GM20000 (cell line): ENCODE measurements at places on chromosomes 6 and 20.

- no peak for DNase-seq
Measured at GRCh38 chr6:157148391-157149323, 174.7 kb downstream of the TMEM242 start.

GRCh38 chr20:11173916-11174315, 500.1 kb upstream of the JAG1 start:
- no peak for DNase-seq

- no peak for DNase-seq
Measured at GRCh38 chr20:43662943-43663655, 3.8 kb upstream of the MYBL2 start.

GRCh38 chr6:46790355-46790874, 2.8 kb upstream of the MEP1A start:
- no peak for DNase-seq

DNA sequence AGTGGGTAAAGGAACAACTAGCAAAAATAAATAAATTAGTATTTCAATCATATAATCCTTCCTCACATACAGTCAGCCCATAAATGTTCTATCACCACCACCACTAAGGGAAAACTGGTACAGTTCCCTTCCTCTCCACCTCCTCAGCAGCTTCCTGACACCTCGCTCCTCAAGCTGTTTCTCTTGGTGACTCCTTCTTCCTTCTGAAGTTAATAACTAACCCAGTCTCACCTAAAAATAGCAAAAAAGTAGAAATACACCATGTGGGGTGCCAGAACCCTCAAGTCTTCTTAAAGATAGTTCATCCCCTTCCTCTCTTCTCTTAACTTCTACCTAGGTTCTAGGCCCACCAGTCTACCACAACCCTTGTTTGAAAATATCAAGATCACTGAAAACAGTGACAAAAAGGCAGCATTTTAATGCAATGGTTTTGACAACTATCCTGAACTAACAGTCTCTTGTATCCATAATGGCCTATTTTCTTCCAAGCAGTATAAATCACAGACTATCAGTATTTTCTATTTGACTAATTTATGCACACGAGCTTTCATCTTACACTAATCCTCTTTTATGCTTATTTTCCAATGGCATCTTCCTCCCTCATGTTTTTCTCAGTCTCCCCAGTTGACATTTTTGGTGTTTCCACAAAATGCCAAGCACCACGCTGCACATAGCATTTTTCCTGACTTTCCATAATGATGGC, 85.5 kb downstream of the KHDC1L start:
- DNase-seq, result no peak

DNA sequence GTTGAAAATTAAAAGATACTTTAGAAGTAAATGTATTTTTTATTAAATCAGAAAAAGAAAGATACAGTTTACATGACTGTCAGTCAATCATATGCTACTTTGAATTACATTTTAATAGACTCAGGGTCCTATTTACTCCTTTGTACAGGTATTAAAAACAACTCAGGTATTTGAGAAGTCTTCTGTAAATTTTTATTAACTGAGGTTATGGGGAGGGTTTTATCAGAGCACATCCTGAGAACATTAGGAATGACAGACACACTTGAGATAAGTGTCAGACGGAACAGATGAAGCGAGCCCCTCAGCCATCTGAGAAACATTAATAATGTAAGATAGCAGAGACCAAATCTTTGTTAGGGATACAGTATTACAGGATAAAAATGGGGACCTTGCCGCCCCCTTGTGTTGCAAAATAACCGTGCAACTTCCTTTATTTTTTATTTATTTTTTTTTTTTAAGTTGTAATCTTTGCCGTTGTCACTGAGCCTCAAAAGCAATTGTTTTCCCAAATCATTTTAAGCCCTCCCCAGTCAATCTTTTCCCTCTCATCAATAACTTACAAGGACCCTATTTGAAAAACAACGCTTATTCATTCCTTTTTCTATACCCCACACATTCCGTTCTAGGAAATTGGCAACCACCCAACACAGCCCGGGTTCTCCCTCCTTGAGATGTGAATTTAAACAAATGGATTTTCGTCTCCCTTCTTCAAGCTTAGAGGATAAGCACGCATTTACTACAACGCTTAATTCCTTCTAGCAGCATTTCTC, 126.7 kb downstream of the BCAS1 start:
- DNase-seq, result peak; percentile 37

DNA sequence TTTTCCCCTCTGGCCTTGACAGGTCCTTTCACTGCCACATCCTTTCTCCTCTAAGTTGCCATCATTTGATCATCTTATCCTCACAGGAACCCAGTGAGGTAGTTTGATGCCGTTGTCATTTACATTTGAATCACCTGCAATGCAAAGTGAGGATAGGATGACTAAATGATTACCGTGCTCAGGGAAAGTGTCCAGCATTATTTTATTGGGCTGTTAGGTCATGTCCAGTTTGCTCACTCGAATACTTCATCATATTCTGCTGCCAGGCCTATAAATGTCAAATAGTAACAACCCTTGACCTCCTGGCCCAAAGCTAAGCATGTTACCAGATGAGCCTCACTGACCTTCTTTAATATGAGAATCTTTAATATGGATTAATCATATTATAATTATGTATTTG, 1068.7 kb upstream of the FLRT3 start:
- no peak for DNase-seq

GRCh38 chr6:7974565-7974937, 64.0 kb upstream of the TXNDC5 start:
- DNase-seq, result no peak

DNA sequence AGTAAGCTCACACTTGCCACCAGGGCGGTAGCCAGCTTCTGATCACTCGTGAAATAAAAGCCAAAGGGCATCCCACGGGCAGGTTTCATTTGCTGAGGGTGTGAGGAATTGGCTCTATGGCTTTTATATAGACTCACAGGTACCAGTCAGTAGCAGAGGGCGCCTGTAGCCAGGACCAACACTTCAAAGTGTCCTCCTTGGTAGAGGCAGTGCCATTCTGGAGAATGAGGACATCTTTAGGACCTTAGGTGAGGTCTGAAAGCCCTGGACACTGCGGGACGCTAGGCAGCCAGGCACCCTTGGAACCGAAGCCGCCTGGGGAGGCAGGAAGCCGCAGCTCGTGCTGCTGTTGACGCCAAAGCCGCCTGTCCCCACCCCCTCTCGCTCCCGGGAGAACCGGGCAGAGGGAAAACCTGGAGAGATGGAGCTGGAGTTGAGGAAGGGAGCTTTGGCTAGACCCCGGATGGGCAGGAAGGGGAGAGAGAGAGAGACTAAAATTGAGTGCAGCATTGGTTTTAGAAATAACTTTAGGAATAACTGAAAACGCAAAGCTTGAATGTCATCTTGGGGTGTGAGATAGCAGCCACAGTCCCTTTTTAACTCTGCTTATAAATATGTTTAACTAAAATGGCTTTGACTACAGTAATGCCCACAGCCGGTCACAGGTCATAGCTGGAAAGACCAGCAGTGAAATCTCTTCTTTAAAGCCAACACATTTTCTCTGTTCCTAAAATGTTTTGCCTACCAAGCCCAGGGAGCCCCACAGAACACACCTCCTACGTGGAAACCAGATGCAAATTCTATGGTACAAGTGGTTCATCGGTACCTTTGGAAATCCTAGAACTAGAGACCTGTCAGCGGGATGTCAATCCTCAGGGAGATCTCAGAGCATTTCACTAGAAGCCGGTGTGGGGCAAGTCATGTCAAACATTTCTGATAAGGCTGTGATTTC, 128.5 kb upstream of the CDYL start:
- no peak for DNase-seq

DNA sequence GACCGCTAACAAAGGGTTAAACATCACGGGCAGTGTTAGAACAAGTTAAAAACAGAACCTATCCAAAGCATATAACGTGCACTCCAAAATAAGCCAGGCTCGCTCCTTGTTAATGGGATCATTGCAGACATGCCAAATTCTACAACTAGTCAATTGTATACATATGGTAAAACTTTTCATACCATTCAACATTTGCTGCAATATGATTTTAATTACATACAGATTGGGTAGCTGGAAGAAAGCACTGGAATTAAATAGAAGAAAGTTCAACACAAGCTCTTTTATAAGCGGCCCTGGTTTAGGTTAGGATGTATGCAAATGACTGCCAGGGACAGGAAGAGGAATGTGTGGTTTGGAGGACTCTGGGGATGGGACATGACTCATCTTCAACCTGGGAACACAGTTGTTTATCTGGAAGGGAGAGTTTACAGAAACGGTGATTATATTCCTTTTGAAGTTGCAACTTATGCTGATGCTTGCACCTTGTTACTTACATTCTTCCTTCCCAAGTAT, 62.5 kb upstream of the TIAM2 start:
- DNase-seq, result no peak

GRCh38 chr6:94902974-94903628, 674.2 kb upstream of the MANEA start:
- DNase-seq, result no peak

GRCh38 chr20:46040902-46041535, 12.0 kb downstream of the SLC12A5 start:
- DNase-seq, result peak; percentile 67

- peak; percentile 32 for DNase-seq
Measured at GRCh38 chr6:82712826-82713225, 349.2 kb downstream of the TPBG start.

GRCh38 chr20:47775841-47776240, 9.4 kb downstream of the SULF2 start:
- DNase-seq, result no peak

GRCh38 chr20:35447082-35447789, 8.2 kb upstream of the CEP250 start:
- DNase-seq, result peak; percentile 82

DNA sequence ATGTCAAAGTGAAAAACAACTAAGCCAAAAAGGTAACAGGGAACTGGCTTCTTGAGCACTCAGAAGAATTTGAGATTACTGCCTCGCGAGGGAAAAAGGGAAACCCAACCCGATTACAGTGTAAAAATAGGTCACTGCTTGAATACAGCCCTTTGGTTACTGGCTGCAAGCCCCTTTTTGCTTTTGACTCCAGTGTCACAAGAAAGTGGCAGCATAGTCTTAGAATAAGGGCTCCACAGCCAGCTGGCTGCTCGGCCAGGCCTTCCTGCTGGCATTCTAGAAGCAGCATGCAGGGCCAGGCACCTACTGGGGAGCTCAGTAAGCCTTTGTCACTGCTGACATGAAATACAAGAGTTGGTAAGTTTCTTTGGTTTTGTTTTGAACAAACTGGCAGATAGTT, 83.0 kb downstream of the ZHX3 start:
- no peak for DNase-seq

DNA sequence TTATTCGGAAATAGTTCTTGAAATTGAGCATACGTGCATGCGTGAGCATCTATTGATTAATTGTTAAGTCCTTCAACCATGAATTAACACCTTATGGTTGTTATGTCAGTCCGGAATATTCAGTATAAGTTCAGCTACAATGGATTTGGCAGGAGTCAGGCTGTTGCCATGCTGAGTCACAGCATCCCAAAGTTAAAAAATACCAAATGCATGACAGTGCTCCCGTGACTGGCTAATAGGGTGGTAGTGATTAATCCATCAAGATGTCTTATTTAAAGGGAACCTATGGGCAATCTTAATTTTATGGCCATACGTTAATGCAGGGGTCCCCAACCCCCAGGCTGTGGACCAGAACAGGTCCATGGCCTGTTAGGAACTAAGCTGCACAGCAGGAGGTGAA, 10.5 kb downstream of the RAE1 start:
- no peak for DNase-seq

DNA sequence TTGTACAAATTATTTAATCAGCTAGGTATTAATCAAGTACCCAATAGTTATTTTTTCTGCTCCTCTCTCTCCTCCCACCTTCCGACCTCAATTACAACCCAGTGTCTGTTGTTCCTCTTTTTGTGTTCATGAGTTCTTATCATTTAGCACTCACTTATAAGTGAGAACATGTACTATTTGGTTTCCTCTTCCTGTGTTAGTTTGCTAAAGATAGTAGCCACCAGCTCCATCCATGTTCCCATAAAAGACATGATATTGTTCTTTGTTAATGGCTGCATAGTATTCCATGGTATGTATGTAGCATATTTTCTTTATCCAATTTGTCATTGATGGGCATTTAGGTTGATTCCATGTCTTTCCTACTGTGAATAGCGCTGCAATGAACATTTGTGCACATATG, 652.8 kb upstream of the CITED2 start:
- DNase-seq, result no peak

- DNase-seq, result no peak
Measured at GRCh38 chr20:18058661-18059467, 1.1 kb upstream of the OVOL2 start.

GRCh38 chr6:328136-328670, 35.9 kb downstream of the DUSP22 start:
- DNase-seq, result peak; percentile 81

GRCh38 chr20:63191400-63191799, 24.5 kb downstream of the YTHDF1 start:
- no peak for DNase-seq

GRCh38 chr6:71406865-71407860, 118.6 kb downstream of the OGFRL1 start:
- no peak for DNase-seq

GRCh38 chr20:42567409-42567808, 622.3 kb downstream of the PTPRT start:
- no peak for DNase-seq

DNA sequence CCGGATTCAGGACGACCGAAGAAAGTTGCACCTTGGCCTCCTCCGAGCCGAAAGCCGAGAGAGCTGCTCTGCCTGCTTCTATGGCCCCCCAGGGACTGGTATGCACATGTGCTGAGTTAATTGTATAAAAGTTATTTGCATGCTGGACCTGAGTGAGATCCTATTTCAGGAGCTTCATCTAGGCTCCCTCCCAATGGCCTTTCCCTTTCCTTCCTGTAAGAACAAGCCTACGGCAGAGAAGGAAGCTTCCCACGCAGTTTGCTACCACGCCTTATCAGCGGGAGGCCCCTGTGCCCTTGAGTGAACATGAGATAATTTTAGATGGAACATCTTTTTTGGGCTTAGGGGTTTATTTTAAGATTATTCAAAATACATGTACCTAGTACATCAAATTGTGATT, 65.9 kb downstream of the RIN2 start:
- no peak for DNase-seq

GRCh38 chr6:16244869-16245451, 6.6 kb downstream of the GMPR start:
- no peak for DNase-seq

GRCh38 chr6:32252331-32253009, 28.6 kb upstream of the NOTCH4 start:
- no peak for DNase-seq

GRCh38 chr6:119261944-119262284, 87.6 kb downstream of the MAN1A1 start:
- DNase-seq, result no peak

DNA sequence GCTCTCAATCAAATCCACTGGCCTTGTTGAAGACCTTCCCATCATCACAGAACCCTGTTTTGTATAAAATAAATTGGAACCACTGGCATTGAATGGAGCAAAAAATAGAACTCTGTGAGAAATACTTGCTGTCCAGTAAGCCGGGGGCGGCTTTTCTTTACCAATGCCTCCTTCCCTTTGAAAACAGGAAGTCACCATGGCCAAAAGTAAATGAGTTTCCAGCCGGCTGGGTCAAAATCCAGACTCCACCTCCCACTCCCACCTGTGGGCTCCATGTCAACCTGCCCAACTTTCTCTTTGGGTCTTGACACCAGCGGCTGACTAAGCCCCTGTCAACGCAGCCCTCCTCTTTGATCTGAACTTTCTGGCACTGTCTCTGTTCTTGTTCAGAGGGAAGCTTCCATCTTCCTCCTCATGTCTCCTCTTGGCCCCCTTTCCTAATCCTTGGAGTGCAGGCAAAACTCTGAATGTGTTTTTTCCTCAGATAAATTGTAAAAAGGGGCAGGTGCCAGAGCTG, 95.2 kb downstream of the TFAP2C start:
- no peak for DNase-seq

GRCh38 chr6:157398151-157398550, 17.2 kb downstream of the ZDHHC14 start:
- DNase-seq, result no peak

- DNase-seq, result no peak
Measured at GRCh38 chr6:29990931-29991330, 48.6 kb downstream of the HLA-A start.
